ENCODE measurements at places on chromosomes 3 and 15.

- peak; percentile 63 for DNase-seq
Observed at GRCh38 chr3:184727357-184728009, 15.6 kb upstream of the MAGEF1 start.

DNA sequence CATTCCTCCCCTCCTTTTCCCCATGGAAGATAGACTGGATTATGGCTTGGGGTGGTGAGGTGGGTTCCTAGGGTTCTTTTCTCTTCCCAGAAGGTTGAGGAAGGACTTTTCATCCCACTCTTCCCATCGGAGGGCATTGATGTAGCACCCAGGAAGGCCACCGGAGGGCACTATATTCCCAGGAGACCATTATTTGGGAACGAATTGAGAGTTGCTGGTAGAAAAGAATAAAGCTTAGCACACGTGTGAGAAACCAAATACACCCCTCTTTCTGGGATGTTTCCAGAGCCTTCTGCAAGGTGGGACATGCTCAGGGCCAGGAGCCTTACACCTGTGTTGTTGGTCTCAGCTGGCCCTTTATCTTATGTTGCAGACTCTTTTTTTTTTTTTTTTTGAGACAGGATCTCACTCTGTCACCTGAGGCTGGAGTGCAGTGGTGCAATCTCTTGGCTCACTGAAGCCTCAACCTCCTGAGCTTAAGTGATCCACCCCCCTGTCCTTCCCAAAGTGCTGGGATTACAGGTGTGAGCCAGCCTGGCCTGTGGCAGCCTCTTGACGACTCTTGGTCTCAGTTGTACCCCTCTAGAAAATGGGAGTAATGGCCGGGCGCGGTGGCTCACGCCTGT lies 6.3 kb upstream of the CDC25A start:
- DNase-seq = peak; percentile 53

GRCh38 chr3:106836906-106837305 lies 540.3 kb upstream of the CCDC54 start:
- no peak for DNase-seq

GRCh38 chr3:149920119-149920518 lies 50.6 kb downstream of the PFN2 start:
- no peak for DNase-seq

DNA sequence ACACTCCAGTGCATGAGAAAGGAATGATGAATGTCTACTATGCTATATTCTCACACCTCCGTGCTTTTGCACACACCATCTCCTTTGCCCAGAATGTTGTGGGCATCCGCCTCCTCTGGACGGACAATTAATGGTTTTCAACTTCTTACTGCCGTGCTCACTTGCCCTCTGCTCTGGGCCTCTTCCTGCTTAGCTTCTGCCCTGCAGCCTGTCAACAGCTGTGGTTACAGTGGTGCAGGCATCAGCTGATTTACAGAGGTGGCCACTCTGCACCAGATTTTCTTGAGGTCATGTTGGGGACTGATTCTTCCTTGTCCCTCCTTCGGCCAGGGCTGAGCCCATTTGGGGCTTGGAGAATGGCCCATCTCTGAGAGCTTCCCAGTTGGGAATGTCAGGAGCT lies 56.5 kb upstream of the TMEM115 start:
- no peak for DNase-seq

- no peak for DNase-seq
Observed at GRCh38 chr15:24745290-24745689, 69.7 kb downstream of the NPAP1 start.

- DNase-seq = no peak
Observed at GRCh38 chr15:56913241-56913640, 5.2 kb upstream of the TCF12 start.

- no peak for DNase-seq
Observed at GRCh38 chr3:100427699-100428098, 26.4 kb downstream of the LNP1 start.

- DNase-seq = no peak
Observed at GRCh38 chr3:173065543-173065981, 75.5 kb downstream of the SPATA16 start.

Data from midbrain (tissue), 1 donor.